ENCODE measurements at places on chromosomes 2 and 18.

GRCh38 chr2:186445506-186445905 is 40.6 kb upstream of the ZC3H15 start:
- no peak overlapping the region for H3K4me3 ChIP-seq
- no peaks in the 10 kb centered on the region for H3K27me3 ChIP-seq
- H3K27ac ChIP-seq: no peak overlapping the region
- H3K4me1 ChIP-seq: no peaks in the 10 kb centered on the region
- DNase-seq: no peak

GRCh38 chr2:240794178-240794721 is 25.8 kb downstream of the KIF1A start:
- H3K4me3 ChIP-seq: no peak overlapping the region
- peaks cover 97% of the 10 kb centered on the region for H3K4me1 ChIP-seq
- peak overlapping the region; percentile 61 for H3K27ac ChIP-seq

DNA sequence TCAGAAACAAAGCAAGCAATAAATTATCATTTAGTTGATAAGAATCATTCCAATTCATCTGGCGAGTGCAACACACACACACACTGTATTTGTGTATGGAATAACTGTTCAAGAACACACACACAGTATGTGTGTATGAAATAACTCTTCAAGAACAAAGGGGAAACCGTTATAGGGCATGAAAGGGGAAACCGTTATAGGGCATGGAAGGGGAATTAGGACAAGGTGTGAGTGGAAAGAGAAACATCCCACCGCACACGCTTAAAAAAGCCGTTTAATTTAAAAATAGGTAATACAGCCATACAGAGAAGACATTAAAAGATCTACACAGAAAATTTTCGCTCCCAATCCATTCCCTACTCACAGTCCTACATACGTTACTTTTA is 607 bp upstream of the TSN start:
- H3K36me3 ChIP-seq: peaks cover 5% of the 10 kb centered on the region
- peak overlapping the region; percentile 29 for H3K27ac ChIP-seq
- peaks cover 9% of the 10 kb centered on the region for H3K4me1 ChIP-seq
- DNase-seq: no peak
- H3K4me3 ChIP-seq: peak overlapping the region; percentile 78
- H3K27me3 ChIP-seq: no peaks in the 10 kb centered on the region

GRCh38 chr2:215579809-215580208 is 143.9 kb upstream of the FN1 start:
- H3K27me3 ChIP-seq: no peaks in the 10 kb centered on the region
- DNase-seq: peak; percentile 23
- H3K4me3 ChIP-seq: no peak overlapping the region
- no peak overlapping the region for H3K27ac ChIP-seq

- H3K27ac ChIP-seq: no peak overlapping the region
- no peak overlapping the region for H3K4me3 ChIP-seq
- DNase-seq: no peak
- H3K4me1 ChIP-seq: no peaks in the 10 kb centered on the region
These were observed 243.5 kb downstream of the ASXL3 start for GRCh38 chr18:33821503-33821902.

- peaks cover 4% of the 10 kb centered on the region for H3K4me1 ChIP-seq
- no peaks in the 10 kb centered on the region for H3K36me3 ChIP-seq
- H3K4me3 ChIP-seq: no peak overlapping the region
These were observed 77.2 kb downstream of the NEURL3 start for GRCh38 chr2:96427917-96428316.

- H3K27ac ChIP-seq: no peak overlapping the region
- H3K4me3 ChIP-seq: no peak overlapping the region
- no peaks in the 10 kb centered on the region for H3K4me1 ChIP-seq
- DNase-seq: no peak
- no peaks in the 10 kb centered on the region for H3K36me3 ChIP-seq
These were observed 16.6 kb downstream of the NPPC start for GRCh38 chr2:231909631-231910030.

DNA sequence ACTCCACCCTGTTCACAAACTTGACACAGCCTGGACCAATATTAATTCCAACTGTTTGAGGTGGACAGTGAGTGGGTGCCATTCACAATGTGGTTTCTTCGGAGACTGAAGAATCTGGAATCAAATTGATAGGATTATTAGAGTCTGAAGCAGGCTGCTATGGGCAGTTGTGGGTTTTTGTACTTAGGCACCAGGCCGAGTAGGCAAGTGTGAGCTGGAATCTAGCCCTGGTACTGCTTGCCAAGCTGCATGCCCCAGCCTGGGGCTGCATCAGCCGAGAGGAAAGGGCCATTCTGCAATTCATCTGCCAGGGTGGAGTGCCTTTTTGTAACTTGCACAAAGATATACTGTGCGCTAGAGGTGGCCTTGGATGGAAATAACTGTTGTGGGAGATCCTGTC is 654.7 kb upstream of the FANCL start:
- H3K36me3 ChIP-seq: no peaks in the 10 kb centered on the region
- H3K4me1 ChIP-seq: no peaks in the 10 kb centered on the region
- no peak overlapping the region for H3K27ac ChIP-seq
- H3K4me3 ChIP-seq: no peak overlapping the region
- DNase-seq: peak; percentile 71
- H3K27me3 ChIP-seq: peaks cover 2% of the 10 kb centered on the region

- H3K36me3 ChIP-seq: no peaks in the 10 kb centered on the region
- no peaks in the 10 kb centered on the region for H3K27me3 ChIP-seq
- H3K27ac ChIP-seq: no peak overlapping the region
- DNase-seq: no peak
- H3K4me3 ChIP-seq: no peak overlapping the region
These were observed 72.4 kb downstream of the ZNF521 start for GRCh38 chr18:25279556-25279955.

DNA sequence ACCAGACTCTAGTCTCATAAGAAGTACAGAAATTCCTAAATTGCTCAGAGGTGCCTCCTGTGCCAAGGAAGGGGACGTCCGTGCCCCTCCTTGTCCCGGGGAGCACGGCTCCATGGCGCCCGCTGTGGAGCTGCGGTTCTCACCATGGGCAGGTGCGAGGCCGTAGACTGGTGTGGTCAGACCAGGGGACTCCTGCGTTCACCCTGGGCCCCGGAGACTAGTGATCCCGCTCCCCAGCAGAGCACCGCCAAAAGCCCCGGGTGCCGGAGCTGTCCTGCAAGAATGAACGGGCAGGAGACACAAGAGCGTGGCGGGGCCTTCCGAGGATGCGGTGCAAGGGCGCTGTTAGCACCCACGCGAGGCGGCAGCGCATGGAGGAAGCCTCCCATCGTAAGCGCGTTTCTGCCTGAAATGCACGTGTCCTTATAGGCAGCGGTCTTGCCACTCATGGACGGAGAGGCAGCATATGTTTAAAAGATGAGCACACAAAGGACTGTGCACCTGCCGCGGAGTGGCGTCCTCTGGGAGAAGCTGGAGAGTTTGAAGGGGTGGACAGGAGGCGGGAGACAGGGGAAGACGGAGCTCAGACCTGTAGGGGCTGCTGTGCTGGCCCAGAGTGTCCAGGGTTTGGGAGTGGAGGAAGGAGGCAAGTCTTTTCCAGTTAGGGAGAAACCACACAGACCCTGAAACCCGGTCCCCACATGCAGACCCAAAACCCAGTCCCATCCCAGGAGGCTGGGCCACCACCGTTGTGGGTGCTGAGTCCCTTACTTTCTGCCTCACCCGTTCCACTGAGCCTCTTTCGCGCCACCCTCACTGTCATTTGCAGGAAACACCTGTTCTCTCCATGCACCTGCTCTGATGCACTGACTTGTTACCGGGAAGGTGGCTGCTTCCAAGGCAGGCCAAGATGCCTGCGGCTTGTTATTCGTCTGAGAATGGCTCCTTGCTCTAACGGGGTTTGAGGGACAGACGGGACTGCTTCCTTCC is 7.5 kb upstream of the KCNG2 start:
- H3K4me3 ChIP-seq: no peak overlapping the region
- no peak overlapping the region for H3K27ac ChIP-seq
- H3K4me1 ChIP-seq: peaks cover 27% of the 10 kb centered on the region

DNA sequence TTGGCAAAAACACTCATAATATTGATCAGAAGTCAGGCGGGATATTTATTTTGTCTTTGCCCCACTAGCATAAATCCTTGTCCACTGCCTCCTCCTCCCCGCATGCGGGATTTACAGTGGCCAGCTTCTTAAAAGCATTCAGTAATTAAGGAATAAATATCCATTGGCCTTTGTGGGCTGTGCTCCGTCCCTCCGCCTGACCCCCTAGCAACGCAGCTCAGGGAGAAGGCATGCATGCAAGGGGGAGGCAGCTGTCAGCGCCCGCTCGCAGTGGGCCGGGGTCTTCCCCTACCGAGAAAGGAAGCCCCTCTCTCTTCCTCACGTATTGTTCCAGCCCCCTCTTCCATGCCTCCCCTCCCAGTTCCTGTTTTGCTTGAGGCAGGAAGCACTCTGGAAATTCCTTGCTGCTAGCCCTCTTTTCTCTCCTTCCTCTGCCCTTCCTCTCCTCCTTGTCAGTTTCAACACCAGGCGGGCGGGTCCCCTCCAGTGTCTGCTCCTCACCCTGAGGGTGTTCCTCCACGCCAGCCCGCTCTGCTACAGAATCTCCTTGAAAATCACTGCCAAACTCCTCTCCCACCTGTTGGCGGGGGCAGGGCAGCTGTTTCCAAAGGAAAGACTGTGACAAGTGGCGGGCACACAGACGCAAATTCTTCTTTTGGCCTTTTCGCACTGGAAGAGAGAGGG is 60.1 kb downstream of the GBX2 start:
- H3K27me3 ChIP-seq: no peaks in the 10 kb centered on the region
- DNase-seq: no peak
- no peak overlapping the region for H3K27ac ChIP-seq

- no peak for DNase-seq
- no peak overlapping the region for H3K4me3 ChIP-seq
- no peaks in the 10 kb centered on the region for H3K36me3 ChIP-seq
- no peaks in the 10 kb centered on the region for H3K4me1 ChIP-seq
These were observed 54.9 kb upstream of the MAP2 start for GRCh38 chr2:209368914-209369313.

- H3K4me3 ChIP-seq: no peak overlapping the region
- H3K27me3 ChIP-seq: no peaks in the 10 kb centered on the region
- DNase-seq: no peak
- no peaks in the 10 kb centered on the region for H3K4me1 ChIP-seq
These were observed 98.7 kb downstream of the COPS8 start for GRCh38 chr2:237184192-237184918.

- no peaks in the 10 kb centered on the region for H3K27me3 ChIP-seq
- H3K36me3 ChIP-seq: no peaks in the 10 kb centered on the region
- no peak overlapping the region for H3K27ac ChIP-seq
- no peak for DNase-seq
- H3K4me1 ChIP-seq: no peaks in the 10 kb centered on the region
- no peak overlapping the region for H3K4me3 ChIP-seq
These were observed 808.2 kb downstream of the SUCLG1 start for GRCh38 chr2:83650898-83651297.

DNA sequence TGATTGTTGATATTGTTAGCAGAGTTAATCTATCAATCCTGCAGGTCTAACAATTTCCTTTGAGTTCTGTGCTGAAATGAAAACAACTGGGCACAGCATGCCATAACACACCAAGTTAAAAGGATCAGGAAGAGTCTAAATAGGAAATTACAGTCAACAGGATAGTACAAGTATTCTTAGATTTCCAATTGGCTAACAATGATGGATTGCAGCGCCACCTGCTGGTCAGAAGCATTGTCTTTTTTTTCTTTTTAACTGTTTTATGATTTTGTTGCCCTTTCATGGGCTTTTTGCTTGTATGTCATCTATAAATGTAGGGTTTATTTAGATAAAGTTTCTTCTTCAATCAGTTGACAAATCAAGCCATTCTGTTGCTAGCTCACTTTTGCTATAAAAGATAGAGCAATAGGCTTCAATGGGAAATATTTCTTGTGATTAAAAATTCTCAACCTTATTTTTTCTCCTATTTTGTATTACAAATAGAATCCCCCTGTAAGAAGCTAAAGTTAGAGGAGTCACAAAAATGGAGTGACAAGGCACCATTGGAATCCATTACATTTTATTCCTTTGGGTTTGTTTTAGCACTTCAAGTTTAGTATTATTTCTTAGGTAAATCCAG is 40.8 kb upstream of the RPRM start:
- H3K27me3 ChIP-seq: no peaks in the 10 kb centered on the region
- no peak overlapping the region for H3K4me3 ChIP-seq
- no peaks in the 10 kb centered on the region for H3K4me1 ChIP-seq
- H3K36me3 ChIP-seq: no peaks in the 10 kb centered on the region

GRCh38 chr18:22678486-22678885 is 254.6 kb upstream of the RBBP8 start:
- H3K36me3 ChIP-seq: no peaks in the 10 kb centered on the region
- no peak for DNase-seq
- no peak overlapping the region for H3K27ac ChIP-seq
- no peaks in the 10 kb centered on the region for H3K4me1 ChIP-seq
- no peak overlapping the region for H3K4me3 ChIP-seq
- no peaks in the 10 kb centered on the region for H3K27me3 ChIP-seq

DNA sequence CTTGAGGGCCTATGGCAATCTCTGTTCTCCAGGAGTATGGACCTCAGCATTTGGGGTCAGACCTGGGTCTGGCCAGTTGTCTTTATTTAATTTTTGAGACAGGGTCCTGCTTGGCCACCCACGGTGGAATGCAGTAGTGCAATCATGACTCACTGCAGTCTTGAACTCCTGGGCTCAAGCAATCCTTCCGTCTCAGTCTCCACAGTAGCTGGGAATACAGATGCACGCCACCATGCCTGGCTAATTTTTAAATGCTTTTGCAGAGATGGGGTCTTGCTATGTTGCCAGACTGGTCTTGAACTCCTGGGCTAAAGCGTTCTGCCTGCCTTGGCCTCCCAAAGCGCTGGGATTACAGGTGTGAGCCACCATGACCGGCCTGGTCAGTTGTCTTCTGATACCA is 46.4 kb upstream of the INHBB start:
- H3K27me3 ChIP-seq: no peaks in the 10 kb centered on the region
- H3K27ac ChIP-seq: no peak overlapping the region
- no peaks in the 10 kb centered on the region for H3K4me1 ChIP-seq
- DNase-seq: no peak

- no peaks in the 10 kb centered on the region for H3K36me3 ChIP-seq
- H3K4me1 ChIP-seq: no peaks in the 10 kb centered on the region
- no peak for DNase-seq
- H3K27me3 ChIP-seq: no peaks in the 10 kb centered on the region
These were observed 30.5 kb downstream of the NAB1 start for GRCh38 chr2:190679391-190679790.

DNA sequence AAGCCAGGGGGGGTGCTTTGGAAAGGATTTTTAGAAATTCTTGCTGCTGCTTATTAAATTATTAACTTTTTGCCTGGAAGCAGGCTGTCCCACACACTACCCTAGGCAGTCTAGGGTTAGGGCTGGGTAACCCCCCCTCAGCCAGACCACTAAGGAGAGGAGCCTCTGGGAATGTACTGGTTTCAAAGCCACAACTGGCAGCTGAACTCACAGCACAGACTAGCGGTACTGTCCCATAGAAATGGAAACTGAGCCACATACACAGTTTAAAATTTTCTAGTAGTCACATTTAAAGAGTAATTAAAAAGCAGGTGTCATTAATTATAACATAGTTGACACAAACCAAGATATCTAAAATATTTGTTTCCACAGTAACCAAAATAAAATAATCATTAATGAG is 50.1 kb downstream of the SPRED2 start:
- peaks cover 18% of the 10 kb centered on the region for H3K4me1 ChIP-seq
- H3K36me3 ChIP-seq: no peaks in the 10 kb centered on the region
- H3K27ac ChIP-seq: no peak overlapping the region
- H3K4me3 ChIP-seq: no peak overlapping the region
